ENCODE measurements at places on chromosomes 6 and 20.

GRCh38 chr20:44900231-44900854 is 9.5 kb upstream of the PABPC1L start:
- no peak for DNase-seq

DNA sequence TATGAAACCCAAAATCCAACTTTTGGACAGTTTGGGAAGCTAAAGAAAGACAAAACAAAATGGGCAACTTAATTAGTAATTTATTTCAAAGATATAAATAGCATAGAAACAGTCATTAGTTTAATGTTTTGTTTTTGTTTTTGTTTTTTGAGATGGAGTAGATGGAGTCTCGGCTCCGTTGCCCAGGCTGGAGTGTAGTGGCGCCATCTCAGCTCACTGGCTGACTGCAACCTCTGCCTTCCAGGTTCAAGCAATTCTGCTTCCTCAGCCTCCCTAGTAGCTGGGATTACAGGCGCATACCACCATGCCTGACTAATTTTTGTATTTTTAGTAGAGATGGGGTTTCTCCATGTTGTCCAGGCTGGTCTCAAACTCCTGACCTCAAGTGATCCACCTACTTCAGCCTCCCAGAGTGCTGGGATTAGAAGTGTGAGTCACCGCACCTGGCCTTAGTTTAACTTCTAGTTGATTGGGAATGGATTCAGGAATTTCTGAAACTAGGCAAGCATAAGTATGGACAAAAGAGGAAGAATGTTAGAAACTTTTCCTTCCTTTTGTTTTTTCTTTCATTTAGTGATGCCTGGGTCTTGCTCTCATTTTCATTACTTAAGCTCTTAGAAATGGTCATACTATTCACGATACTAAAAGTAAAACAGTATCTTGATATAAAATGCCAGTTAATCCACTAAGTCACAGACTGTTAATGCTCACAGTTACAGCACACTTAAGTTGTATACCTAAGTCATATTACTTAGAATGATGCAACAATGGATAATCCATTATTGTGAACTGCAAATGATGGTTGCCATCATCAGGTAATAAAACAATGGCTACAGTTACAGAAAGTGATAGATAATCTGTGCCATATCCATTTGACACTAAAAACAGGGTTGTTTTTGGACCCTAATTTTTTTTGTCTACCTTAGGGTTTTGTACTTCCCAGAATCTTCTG is 8.2 kb downstream of the SENP6 start:
- no peak for DNase-seq

- no peak for DNase-seq
Measured at GRCh38 chr6:128206610-128207426, 306.0 kb upstream of the THEMIS start.

GRCh38 chr6:127288705-127289104 is 22.0 kb downstream of the RNF146 start:
- no peak for DNase-seq

GRCh38 chr6:45663251-45664221 is 285.8 kb upstream of the SUPT3H start:
- DNase-seq: no peak

DNA sequence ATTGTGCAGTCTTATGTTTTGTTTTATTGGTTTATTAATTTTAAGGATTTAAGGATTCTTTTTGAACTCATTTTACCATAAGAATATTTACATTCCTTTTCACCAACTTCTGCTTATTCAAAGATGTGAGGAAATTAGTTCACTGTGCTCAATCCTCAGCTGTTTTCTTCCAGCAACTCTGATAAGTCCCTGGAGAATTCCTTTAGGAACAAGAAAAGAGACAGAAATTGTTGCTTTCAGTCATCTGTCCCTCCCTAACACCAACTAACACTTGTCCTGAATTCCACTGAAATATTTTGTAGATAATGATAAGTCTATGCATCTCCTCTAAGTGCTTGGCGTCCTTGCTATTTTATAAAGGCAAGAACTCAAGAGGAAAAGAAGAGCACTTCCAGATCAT is 334.8 kb upstream of the MARCKS start:
- no peak for DNase-seq

- DNase-seq: no peak
Measured at GRCh38 chr20:3843490-3843889, 3.1 kb upstream of the MAVS start.

DNA sequence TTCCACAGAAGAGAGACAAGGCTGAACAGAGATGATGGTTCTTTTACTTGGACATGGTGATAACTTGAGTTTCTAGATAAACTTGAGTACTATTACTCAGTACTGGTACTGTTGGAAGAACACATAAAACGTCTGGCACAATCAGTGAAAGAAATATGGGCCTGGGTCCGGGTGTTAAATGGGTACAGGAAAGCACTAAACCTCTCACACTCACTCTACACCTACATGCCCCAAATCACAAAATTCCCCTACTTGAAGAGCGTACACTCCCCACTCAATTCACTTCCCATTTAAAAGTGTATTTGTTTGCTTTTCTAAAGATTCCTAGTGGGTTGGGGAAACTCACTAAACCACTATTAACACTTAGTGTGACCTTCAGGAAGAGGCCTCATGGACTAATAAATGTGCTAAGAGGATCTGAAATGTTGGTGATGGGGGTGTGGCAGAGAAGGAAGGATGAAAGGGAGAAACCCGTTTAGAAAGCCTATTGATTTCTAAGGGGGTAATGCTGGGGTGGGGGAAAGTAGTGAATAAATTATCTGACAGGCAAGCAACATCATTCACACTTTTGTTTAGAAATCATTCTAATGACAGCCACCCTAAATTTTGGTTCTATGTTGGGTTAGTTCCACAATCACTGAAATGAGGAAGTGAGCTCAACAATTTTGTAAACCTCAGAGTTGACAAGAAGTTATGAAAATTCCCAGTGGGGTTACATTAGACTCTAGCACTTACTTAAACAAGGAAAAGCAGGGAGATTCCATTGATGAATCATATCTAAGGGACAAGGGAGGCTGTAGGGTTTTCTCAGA is 222.6 kb upstream of the MARCKS start:
- DNase-seq: no peak

DNA sequence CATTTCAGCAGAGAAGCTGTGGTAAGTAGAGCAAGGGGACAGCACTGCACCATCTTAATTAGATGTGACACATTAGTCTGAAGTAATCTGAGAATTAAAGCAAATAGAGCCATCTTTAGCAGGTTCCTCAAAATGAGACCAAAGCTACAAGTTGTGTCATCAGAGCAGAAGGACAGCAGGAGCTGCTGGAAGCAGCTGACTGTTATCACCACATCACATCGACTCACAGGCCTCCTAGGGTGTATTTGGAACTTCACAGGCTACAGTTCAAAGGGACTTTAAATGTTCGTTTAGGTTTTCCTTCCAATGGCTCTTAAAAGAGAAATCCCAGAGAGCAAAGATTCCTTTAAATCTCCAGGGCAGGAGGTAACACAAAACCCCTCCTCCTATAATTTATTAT is 69.5 kb downstream of the LCA5 start:
- DNase-seq: no peak

DNA sequence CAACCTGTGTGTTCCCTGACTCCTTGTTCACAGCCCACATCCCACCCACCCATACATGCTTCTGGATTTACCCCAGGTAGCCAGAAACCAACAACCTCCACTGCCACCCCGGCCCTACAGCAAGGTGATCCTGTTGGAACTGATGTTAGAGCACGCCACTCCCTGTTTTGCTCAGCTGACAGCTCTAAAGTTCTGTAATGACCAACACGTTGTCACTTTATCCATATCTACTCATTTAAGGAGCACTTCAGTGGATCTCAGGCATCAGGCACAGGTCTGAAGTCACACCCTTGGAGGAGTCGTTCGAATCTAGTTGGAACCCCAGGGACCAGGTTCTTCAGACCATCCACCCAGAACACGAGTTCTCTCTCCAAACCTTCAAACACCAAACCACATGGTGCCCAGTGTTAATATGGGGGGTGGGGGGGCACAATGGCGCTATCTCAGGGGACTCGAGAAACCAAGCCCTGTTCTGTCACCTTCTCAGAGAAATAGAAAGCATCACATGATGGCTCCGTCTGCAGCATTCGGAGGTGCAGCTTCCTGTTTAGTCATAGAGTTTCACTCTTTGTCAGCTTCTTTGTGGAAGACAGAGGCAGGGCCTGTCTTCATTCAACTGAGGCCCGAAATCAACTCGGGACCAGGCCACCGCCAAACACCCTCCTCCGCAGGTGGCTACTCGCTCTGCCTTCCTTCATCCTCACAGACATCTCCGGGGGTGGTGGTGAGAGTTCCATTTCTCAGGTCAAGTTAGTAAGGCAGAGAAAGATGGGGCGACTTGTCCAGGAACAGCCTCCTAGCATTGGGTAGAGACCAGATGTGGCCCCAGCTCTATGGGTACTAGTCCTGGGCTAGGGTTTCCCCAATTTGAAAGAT is 142.2 kb downstream of the NFATC2 start:
- no peak for DNase-seq

DNA sequence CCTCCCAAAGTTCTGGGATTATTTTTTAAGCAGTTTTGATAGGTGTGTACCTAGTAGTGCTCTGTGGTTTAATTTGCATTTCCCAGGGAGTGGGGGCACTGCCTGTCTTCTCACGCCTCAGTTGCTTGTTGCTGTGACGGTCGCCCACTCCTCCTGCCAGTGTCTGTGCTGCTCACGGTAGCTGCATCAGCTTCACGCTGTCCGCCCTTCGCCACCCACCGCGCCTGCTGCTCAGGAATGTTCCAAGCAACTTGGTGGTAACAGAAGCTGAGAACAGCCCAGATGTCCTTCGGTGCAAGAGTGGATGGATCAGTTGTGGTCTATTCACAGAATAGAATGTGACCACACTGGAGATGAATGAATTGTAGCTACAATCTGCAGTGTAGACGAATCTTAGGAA is 22.9 kb downstream of the DNAJC5 start:
- DNase-seq: no peak

GRCh38 chr6:11192167-11192566 is 40.3 kb downstream of the NEDD9 start:
- no peak for DNase-seq

DNA sequence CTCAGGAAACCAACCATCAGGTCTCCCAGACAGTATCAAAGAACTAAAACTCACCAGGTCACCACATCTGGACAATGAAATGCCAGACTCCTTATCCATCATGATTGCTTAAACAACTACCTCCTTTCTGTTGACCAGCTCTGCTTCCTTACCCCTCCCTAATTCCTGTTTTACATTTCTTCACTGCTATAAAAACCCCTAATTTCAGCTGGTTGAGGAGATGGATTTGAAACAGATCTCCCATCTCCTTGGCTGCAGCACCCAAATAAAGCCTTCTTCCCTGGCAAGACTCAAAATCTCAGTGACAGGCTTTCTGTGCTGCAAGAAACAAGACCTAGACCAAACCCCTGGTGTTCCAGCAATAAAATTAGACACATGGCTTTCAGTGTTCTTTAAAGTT is 40.3 kb downstream of the MYLK4 start:
- DNase-seq: no peak

- DNase-seq: no peak
Measured at GRCh38 chr6:115717062-115717461, 343.6 kb downstream of the FRK start.

GRCh38 chr6:35955970-35956369 is 35.1 kb upstream of the SRPK1 start:
- DNase-seq: no peak

DNA sequence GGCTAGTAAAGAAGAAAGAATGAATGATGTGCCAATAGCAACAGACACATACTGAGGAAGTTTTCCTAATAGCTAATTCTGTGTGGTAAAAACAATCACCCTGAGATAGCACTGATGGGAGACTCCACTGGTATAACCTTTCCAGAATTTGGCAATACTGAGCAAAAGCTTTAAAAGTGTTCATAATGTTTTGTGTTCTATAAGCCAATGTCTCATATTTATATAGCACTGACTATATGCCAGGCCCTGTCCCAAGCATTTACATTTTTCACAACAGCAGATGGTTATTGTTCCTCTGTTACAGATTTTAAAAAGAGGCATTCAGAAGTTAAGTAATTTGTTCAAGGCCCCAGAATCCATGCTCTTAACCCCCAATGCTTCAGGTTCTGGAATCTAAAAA is 108.0 kb upstream of the DST start:
- no peak for DNase-seq

GRCh38 chr20:3612795-3613572 is 50.2 kb downstream of the GFRA4 start:
- DNase-seq: no peak

GRCh38 chr20:61502433-61502832 is 250.4 kb downstream of the CDH4 start:
- DNase-seq: no peak

- DNase-seq: no peak
Measured at GRCh38 chr6:85640821-85641220, 1.9 kb downstream of the SYNCRIP start.

GRCh38 chr20:31720486-31721407 is 1.9 kb downstream of the BCL2L1 start:
- DNase-seq: no peak

Measured in forelimb muscle (tissue), 1 donor.